ENCODE measurements at places on chromosomes 1 and 21. TPM values are rescaled to one million over a fixed set of nuclear protein-coding genes. Genes with fewer than 3 reads are reported as not detected.

Gene XCL2
- total RNA-seq: not detected

Gene PRAMEF6
- not detected for total RNA-seq

Gene ZBTB7B
- 97.9 TPM for total RNA-seq

Gene C1orf116
- 0.24 TPM for total RNA-seq

Gene FAM131C
- not detected for total RNA-seq

- no peak for DNase-seq
Observed at GRCh38 chr1:110229348-110230001, 19.4 kb downstream of the KCNC4 start.

All from psoas muscle (tissue), 8 donors.